Muscle of back (tissue), 13 donors: ENCODE measurements at places on chromosomes 5 and 9. TPM values are rescaled to one million over a fixed set of nuclear protein-coding genes. Genes with fewer than 3 reads are reported as not detected.

DNA sequence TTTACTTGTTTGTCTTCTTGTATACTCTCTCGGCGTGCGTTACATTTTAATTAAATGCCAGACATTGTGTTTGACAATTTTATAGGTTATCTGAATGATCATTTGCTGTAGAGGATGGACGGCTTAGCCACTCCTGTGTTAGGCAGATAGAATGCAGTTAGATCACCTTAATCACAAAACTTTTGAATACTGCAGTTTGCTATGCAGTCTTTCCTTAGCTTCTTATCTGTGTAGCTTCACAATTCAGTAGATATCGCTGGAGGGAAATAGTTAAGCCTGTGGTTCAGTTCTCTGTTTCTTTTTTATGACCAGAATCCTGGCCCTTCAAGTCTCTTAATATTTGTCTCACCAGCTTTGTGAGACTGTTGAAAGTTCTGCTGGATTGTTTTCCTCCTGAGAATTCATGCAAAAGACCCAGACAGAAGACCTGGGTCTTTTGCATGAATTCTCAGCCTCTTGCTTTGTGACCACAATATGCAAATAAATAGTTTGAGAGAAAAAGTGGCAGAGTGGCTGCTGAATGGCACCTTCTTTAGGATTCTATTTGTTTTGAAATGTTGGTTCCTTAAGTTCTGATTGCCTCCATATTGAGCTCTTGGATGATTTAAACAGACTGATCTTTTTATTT, 40.2 kb downstream of the RASA1 start:
- DNase-seq, result no peak

DNA sequence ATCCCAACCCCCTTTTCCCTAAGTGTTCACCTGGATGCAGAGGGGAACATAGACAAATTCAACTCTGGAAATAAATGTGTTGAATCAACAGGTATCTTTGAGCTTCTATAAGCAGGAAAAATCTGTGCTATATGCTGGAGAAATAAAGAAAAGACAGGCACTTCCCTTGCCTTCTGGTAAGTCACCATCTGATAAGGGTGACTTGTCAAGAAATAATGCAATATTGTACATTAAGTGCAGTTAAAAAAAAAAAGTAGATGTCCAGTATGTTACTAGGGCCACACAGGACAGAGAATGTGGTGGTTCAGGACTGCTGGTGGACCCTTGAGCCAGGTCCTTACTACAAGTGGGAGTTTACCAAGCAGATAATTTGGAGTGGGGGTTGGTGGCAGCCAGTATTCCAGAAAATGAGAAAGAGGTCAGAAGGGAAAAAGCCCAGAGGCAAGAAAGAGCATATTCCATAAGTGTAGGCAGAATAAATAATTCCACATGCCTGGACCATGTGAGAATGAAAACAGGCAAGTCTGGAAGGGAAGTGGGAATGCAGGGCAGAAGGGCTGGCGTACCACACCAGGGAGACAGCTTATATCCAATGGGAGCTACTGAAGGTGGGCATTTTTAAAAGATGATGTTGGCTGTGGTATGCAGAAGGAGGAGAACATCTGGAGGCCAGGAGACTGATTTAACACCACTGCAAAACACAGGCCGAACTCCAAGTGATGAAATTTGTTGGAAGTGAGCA, 209.9 kb downstream of the SEMA5A start:
- DNase-seq, result no peak

The CA9 gene
- polyA plus RNA-seq, result not detected

The SLC2A6 gene
- polyA plus RNA-seq, result 1.0 TPM

GRCh38 chr5:76690704-76691466, 25.0 kb upstream of the F2R start:
- DNase-seq, result peak; percentile 50

The ZNF483 gene
- polyA plus RNA-seq, result 0.72 TPM

The SHISAL2B gene
- 0.53 TPM for polyA plus RNA-seq

- peak; percentile 49 for DNase-seq
Measured at GRCh38 chr5:143398451-143399237, 4.8 kb downstream of the NR3C1 start.

DNA sequence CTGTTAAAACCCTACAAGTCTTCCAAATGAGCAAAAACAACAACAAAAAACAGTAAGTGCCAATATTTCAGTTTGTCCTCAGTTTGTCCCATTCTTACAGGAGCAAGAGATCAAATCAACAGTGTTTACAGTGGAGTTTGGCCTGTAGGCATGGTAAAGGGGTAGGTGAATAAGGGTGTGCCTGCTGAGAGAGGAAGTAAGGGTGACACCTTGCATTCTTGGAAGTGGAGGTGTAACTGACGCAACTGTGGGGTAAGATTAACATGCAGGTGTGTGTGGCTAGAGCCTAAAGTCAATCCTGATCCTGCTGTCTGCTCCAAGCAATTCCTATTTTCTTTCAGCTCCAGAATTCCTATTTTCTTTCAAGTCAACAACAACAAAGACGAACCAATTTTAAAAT, 43.4 kb downstream of the PFDN1 start:
- DNase-seq, result no peak

- peak; percentile 74 for DNase-seq
Measured at GRCh38 chr9:130893341-130894101, 3.1 kb downstream of the QRFP start.

The CARTPT gene
- polyA plus RNA-seq, result not detected

DNA sequence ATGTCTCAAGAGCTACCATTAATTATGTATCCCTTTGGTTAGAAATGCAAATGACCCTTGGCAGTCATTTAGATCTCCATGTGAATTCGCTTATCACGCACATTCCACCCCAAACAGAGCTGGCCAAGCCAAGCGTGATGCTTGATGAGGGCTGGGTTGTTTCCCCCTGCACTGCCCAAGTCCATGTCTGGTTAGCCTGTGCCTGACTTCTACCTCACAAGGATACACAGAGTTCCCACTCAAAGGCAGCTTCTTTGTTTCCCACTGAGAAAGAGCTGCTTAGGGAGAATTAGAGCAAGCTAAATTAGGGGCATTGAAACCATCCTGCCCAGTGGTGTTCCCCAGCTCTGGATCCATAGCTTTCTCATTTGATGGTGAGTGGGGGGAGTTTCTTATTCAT, 87.2 kb downstream of the FSTL4 start:
- no peak for DNase-seq

- no peak for DNase-seq
Measured at GRCh38 chr9:112570671-112571167, 84.1 kb downstream of the KIAA1958 start.

The PCDHB2 gene
- 2.3 TPM for polyA plus RNA-seq

The MSH3 gene
- polyA plus RNA-seq, result 13.3 TPM

- no peak for DNase-seq
Measured at GRCh38 chr5:120749737-120750136, 285.6 kb downstream of the PRR16 start.

GRCh38 chr5:133825631-133826289, 142.7 kb downstream of the C5orf15 start:
- peak; percentile 55 for DNase-seq

The PDZD2 gene
- 6.3 TPM for polyA plus RNA-seq

GRCh38 chr5:117733051-117733450, 1158.4 kb upstream of the SEMA6A start:
- peak; percentile 53 for DNase-seq

DNA sequence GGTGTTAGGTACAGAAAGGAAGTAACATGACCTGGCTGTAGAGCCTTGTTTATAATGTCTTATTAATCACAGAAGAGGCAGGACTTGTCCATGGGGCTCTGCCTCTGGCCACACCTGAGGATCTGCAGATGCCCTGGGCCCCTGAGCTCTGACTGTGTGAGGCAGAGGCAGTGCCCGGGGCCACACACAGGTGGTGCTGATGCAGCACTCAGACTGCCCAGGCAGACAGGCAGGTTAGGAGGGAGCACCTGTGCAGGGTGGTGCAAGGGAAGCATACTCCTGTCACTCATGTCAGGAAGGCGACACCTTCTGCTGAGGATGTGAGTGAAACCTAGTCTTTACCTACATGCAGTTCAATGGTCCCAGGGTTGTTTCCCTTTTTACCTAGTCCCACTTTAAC, 88.7 kb downstream of the CFAP90 start:
- DNase-seq, result no peak

The MYMK gene
- polyA plus RNA-seq, result 47.7 TPM
